SK-N-SH (cell line): ENCODE measurements at places on chromosomes 3 and 15.

- H3K27ac ChIP-seq: no peak overlapping the region
- H3K27me3 ChIP-seq: no peaks in the 10 kb centered on the region
- H3K4me3 ChIP-seq: no peak overlapping the region
- no peaks in the 10 kb centered on the region for H3K4me1 ChIP-seq
- no peak for DNase-seq
Measured at GRCh38 chr3:119557877-119558269, 1.5 kb downstream of the CD80 start.

DNA sequence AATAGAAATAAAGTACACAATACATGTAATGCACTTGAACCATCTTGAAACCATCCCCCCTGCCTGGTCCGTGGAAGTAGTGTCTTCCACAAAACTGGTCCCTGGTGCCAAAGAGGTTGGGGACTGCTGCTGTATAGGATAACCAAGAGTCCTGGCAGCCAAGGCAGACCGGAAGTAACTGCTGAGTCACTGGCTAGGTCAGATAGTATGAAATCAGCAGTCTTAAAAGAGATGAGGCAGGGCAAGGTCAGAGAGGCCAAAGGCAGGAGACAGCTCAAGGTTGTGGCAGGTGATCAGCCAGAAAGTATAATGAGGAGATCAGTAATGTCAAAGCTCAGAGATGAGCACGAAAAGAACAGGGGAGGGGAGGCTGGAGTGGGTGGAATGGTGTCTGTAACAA is 60.2 kb downstream of the MAP3K13 start:
- H3K4me1 ChIP-seq: no peaks in the 10 kb centered on the region
- H3K27me3 ChIP-seq: no peaks in the 10 kb centered on the region
- no peak overlapping the region for H3K27ac ChIP-seq
- no peaks in the 10 kb centered on the region for H3K36me3 ChIP-seq
- H3K4me3 ChIP-seq: no peak overlapping the region
- DNase-seq: no peak

DNA sequence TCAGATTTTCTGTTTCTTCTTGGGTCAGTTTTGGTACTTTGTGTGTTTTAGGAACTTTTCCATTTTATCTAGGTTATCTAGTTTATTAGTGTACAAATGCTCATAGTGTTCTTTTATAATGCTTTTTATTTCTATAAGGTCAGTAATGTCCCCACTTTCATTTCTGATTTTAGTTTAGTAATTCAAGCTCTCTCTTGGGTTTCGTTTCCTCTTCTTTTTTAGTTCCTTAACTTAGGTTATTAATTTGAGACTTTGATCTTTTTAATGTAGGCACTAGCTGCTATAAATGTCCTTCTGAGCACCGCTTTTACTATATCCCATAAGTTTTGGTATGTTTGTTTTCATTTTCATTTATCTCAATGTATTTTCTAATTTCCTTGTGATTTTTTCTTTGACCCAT is 27.0 kb upstream of the CD200R1L start:
- no peaks in the 10 kb centered on the region for H3K27me3 ChIP-seq
- H3K4me1 ChIP-seq: no peaks in the 10 kb centered on the region
- H3K4me3 ChIP-seq: no peak overlapping the region
- H3K27ac ChIP-seq: no peak overlapping the region
- H3K36me3 ChIP-seq: no peaks in the 10 kb centered on the region

DNA sequence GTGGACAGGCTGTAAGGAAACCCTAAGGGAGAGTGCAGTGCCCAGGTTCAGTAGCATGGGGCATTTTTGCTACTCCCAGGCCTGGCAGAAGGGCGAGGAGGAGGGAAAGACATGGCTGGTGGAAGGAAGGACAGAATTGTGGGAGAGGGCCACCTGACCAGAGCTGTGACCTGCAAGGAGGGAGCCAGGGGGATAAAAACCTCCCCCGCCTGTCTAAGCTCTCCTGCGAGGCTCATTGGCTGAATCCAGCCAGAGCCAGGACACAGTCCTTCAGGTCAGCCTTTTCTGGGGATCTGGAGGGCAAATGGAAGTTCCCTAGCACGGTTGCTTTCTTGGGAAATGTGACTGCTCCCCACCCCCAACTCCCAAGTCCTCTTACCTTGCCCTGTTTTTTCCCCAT is 13.3 kb upstream of the ANKDD1A start:
- no peak for DNase-seq
- peaks cover 6% of the 10 kb centered on the region; the same call in 1 of the 2 replicates for H3K4me1 ChIP-seq
- H3K4me3 ChIP-seq: no peak overlapping the region

DNA sequence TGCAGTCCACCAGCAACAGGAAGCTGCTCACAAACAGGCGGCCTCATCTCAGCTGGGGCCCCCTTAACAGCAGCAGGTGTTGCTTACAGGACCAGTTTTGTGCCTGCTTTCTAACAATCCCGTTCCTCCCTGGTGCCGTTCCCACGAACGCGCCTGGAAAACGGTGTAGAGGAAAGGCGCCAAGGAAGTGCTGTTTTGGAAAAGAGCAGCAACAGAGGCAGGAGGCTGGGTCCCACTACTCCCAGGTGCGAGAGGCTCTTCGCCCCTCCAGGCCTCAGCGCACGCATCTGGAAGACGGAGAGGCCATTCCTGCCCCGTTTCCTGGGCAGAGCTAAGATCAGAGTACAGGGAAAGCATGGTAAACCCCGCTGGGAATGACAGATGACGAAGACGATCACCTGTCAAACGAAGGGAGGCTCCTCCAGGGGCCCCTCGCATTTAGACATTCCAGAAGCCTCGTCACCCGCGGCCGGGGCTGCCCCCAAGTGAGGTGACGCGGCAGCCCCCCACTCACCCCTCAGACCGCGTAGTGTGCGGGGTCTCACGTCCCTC is 603 bp downstream of the SCAPER start:
- H3K36me3 ChIP-seq: no peaks in the 10 kb centered on the region
- H3K4me3 ChIP-seq: peak overlapping the region; percentile 77

GRCh38 chr15:40281057-40281800 is 1.6 kb downstream of the ANKRD63 start:
- H3K4me3 ChIP-seq: no peak overlapping the region
- peaks cover 11% of the 10 kb centered on the region for H3K4me1 ChIP-seq
- H3K36me3 ChIP-seq: no peaks in the 10 kb centered on the region

GRCh38 chr3:76044601-76045600 is 259.6 kb upstream of the ZNF717 start:
- no peaks in the 10 kb centered on the region for H3K27me3 ChIP-seq
- no peak overlapping the region for H3K27ac ChIP-seq
- no peak overlapping the region for H3K4me3 ChIP-seq
- DNase-seq: peak; percentile 27
- H3K36me3 ChIP-seq: no peaks in the 10 kb centered on the region

- peaks cover 5% of the 10 kb centered on the region; the same call in 1 of the 2 replicates for H3K27me3 ChIP-seq
- no peaks in the 10 kb centered on the region for H3K36me3 ChIP-seq
- H3K4me3 ChIP-seq: no peak overlapping the region
- peaks cover 6% of the 10 kb centered on the region; the same call in 1 of the 2 replicates for H3K4me1 ChIP-seq
- no peak overlapping the region for H3K27ac ChIP-seq
Measured at GRCh38 chr3:126291537-126291936, 65.7 kb downstream of the KLF15 start.

DNA sequence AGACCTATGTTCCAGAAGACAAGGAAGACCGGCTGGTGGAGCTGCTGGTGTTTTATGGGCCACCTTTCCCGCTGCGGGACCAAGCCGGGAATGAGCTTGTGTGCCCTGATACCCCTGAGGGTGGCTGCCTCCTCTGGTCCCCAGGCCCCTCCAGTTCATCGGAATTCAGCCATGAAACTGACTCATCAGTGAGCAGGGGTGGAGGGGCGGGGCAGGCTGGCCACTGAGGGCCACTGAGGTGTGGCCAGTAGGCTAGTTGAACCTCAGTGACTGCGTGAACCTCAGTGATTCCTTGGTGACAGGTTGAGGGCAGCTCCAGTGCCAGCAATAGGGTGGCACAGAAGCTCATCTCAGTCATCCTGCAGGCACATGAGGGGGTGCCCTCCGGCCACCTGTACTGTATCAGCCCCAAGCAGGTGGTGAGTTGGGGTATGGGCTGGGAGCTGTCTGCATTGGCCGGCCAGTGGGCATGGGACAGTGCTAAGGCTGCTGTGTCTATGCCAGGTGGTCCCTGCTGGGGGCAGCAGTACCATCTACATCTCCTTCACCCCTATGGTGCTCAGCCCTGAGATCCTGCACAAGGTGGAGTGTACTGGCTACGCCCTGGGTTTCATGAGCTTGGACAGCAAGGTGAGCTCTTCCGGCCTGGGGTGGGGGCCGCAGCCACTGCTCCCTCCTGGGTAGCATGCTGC is 20.3 kb downstream of the ACAA1 start:
- H3K27ac ChIP-seq: no peak overlapping the region
- H3K4me3 ChIP-seq: no peak overlapping the region
- DNase-seq: no peak
- H3K4me1 ChIP-seq: no peaks in the 10 kb centered on the region
- H3K27me3 ChIP-seq: no peaks in the 10 kb centered on the region
- H3K36me3 ChIP-seq: no peaks in the 10 kb centered on the region

DNA sequence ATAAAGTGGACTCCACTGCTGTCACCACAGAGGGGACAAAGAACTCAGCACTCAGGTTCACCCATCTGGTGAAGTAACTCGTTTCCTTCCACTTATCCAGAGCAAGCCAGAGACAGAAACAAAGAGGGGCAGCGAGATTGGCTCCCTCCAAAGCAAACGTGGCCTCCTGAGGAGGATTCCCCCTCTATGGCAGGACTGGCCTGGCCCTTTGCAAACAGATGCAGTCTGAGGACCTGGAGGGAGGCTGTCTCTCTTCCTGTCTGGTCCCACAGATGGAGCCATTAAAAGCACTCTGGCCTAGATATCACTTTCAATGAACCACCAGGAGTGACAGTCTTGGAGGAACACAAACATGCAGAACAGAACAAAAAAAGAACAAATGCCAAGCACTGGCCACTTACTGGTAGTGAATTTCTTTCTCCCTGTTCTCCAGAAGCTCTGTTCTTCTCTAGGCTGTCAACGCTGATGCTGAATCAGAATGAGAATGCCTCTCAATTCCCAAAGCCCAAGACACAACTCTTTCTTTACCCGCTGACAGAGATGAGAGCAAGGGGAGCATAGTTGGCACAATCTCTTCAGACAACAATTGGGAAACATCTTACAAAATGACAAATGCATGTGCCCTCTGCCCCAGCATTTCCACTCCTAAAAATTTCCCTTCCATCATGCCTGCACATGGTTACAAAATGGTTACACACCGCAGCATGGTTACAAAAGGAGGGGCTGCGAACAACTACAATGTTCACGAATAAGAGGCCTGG is 14.3 kb downstream of the KLHL25 start:
- H3K27me3 ChIP-seq: no peaks in the 10 kb centered on the region
- H3K27ac ChIP-seq: no peak overlapping the region
- peaks cover 4% of the 10 kb centered on the region; the same call in 1 of the 2 replicates for H3K4me1 ChIP-seq
- no peaks in the 10 kb centered on the region for H3K36me3 ChIP-seq
- H3K4me3 ChIP-seq: no peak overlapping the region
- DNase-seq: peak; percentile 58

DNA sequence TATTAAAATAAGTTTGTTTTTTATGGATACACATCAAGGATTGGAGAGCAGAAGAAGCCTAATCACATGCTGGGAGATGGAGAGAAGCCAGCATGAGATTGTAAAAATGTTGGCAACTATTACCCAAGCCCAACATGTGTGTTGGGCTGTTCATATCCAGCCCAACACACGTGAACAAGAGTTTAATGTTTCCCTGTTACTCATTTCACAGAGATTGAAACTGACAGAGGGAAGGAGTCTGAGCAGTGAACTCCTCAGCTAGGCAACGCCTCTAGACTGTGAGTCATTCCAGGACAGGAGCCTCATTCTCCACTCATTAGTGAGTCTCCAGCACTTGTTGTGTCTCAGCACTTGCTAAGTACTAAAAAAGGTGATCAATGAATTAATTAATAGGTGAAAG is 43.2 kb upstream of the CMSS1 start:
- no peaks in the 10 kb centered on the region for H3K4me1 ChIP-seq
- H3K36me3 ChIP-seq: no peaks in the 10 kb centered on the region
- no peak for DNase-seq
- H3K27me3 ChIP-seq: no peaks in the 10 kb centered on the region
- H3K27ac ChIP-seq: peak overlapping the region; percentile 19; the same call in 1 of the 2 replicates

DNA sequence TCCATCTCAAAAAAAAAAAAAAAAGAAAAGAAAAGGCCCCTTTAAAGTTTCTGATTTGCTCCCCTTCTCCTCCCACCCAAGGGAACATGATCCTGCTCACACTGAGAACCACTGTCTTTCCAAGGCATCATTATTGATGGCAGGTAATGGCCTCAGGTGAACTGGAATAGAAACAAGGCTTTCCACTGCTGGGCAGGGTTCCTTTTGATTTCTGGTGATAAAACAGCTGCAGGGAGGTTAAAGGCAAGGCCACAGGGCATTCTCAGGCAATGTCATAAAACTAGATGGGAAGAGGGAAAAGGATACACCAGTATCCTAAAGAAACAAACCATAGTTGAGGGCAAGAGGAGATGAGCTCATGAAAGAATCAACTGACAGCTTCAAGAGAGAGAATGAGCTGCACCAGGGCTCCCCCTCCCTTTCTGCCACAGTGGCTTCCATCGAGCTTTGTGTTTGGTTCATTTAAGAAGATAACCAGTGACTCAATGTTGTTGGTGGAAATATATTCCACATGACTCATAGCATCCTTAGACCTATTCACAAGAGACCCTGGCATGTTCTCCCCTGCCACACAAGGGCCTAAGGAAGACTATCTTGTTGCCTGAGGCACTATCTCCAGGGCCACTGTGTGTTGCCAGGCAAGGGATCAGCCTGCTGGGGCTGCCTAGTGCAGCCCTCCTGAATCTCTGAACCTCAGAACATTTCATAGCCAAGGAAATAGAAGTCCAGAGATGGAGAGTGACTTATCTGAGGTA is 86.4 kb downstream of the WDR76 start:
- H3K4me3 ChIP-seq: no peak overlapping the region
- DNase-seq: no peak
- peaks cover 20% of the 10 kb centered on the region; the same call in 1 of the 2 replicates for H3K36me3 ChIP-seq
- peak overlapping the region; percentile 18; the same call in 1 of the 2 replicates for H3K27ac ChIP-seq
- peaks cover 40% of the 10 kb centered on the region for H3K4me1 ChIP-seq

DNA sequence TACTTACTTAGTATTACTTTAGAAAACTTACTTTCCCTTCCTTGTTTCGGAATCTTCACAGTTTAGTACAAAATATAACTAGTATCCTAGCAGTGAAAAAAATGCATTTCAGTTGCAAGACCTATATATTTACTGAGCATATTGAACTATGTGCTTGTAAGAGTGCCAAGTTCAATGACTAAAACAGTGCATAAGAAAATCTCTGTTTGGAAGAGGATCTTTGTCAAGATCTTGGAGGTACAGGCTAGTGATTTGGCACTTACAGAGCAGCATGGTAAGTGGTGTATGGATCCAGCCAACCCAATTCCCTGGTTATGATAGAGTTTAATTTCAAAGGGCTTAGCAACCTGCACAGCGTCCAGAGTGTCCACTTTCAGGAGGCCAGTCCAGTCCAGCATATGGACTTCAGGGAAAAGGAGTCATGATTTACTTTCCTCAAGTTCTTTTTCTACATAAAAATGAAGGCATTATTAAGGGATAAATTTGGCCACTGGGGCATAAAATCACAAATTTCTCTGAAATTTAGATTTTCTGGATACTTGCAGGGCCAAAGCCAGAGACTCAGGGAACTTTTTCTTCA is 625.8 kb upstream of the BCHE start:
- no peak overlapping the region for H3K27ac ChIP-seq
- no peaks in the 10 kb centered on the region for H3K4me1 ChIP-seq
- H3K4me3 ChIP-seq: no peak overlapping the region
- no peak for DNase-seq
- no peaks in the 10 kb centered on the region for H3K27me3 ChIP-seq
- H3K36me3 ChIP-seq: no peaks in the 10 kb centered on the region
